ENCODE measurements at places on chromosomes 2 and 18.

GRCh38 chr2:196171946-196172345 lies 568 bp upstream of the STK17B start:
- no peak for DNase-seq

DNA sequence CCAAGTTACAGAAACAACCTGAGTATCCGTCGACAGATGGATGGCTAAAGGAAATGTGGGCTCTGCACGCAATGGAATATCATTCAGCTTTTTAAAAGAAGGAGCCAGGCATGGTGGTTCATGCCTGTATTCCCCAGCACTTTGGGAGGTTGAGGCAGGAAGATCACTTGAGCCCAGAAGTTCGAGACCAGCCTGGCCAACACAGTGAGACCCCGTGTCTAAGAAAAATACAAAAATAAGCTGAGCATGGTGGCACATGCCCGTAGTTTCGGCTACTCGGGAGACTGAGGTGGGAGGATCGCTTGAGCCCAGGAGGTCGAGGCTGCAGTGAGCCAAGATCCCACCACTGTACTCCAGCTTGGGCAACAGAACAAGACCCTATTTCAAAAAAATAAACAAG lies 34.3 kb downstream of the TCF7L1 start:
- DNase-seq = no peak

GRCh38 chr2:210496512-210496911 lies 20.0 kb upstream of the LANCL1 start:
- no peak for DNase-seq

DNA sequence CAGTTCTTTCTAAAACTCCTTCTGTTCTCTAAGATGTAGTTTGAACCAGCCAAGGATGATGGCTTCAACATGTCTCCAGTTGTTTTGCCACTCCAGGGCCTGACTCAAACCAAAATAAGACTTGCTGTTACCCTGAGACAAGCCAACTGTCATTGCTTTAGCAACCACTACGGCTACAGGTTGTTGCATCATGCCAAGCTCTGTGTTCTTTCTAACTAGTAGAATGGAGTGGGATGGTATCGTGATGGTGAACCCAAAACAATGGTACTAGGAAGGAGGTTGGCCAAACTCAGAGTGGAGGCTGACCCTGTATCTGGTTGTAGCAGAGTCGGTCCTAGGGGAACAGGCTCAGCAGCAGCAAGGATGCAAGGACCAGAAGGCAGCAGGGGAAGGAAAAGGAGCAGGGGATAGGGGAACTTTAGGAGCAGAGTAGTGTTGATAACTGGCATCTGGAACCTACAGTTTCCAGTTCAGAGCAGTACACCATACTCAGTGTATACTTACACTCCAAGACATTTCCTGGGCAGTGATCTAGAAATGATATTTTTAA lies 51.6 kb downstream of the PDK1 start:
- no peak for DNase-seq

DNA sequence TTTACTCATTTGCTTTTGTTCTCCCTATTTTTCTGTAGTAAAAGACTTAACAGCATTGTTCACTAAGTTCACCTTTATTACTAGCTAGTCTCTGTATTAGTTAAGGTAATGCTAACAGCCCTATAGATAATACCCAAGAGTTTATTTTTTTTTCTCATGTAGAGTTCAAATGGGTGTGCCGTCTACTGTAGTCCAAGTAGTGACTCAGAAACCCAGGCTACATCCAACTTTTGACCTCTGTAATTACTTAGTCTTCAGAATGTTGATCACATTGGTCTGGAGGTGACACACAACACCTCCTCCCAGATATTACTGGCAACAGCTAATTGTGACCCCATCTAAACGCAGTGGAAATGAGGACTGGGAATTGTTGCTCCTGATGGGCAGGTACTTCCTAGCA lies 7.7 kb downstream of the COQ10B start:
- DNase-seq = no peak

GRCh38 chr2:143759455-143759854 lies 630.2 kb downstream of the ARHGAP15 start:
- DNase-seq = no peak

DNA sequence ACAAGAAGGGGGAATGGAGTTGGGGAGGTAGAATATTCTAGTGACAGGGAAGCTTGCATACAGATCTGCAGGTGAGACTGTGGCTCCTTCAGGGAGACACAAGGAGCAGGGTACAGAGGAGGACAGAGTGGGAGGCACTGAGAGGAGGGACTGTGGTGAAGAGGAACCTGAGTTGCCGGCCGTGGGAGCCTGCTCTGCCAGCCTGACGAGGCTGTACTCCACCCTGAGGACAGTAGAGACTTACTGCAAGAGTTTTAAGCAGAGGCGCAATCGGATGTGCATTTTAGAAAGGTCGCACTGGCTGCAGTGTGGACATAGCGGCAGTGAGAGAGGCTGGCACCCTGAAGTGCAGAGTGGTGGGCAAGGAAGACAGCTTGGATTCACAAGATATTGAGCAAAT lies 185.8 kb downstream of the GFPT1 start:
- DNase-seq = no peak

DNA sequence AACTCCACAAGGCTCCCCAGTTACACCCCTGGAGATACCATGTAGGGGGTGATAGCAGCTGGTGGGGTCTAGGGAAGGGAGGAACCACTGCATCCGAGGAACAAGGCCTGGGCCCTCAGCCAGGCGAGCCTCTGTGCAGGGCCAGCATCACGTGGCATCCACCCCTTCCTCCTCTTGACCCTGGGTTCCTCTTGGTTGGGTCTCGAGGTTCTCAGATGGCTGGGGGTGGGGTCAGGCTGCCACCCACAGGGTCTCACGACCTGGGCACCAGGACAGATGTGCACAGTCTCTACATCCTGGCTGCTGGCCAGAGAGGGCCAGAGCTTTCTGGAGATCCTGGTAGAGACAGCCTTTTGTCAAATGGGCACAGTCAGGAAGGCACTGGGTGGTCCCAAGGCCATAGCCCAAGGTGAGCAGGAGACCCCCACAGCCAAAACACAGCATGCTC lies 10.4 kb downstream of the HS6ST1 start:
- DNase-seq = no peak

DNA sequence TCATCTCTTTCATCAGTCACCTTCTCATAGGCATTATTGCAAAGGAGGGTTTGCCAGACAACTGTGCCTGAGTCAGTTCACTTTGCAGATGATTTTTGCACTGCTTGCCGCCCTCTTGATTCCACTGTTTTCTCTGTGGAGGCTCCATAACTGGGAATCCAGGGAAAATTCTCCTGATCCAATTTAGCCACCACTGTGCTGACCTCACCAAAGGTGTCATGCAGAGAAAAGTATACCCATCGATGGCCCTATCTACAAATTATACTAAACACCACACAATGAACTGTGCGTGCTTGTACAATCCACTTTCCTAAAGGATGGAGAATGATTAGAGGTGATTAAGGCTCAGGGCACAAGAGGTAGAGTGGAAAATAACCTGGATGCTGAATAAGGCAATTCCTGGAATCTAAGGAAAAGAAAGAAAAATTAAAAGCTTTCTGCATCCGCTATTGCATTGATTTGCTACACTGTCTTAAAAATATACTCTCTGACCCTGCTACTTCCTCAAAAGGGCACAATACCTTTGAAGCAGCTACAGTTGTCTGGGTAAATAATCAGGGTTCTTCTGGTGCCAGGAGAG lies 409.4 kb downstream of the RIT2 start:
- no peak for DNase-seq

DNA sequence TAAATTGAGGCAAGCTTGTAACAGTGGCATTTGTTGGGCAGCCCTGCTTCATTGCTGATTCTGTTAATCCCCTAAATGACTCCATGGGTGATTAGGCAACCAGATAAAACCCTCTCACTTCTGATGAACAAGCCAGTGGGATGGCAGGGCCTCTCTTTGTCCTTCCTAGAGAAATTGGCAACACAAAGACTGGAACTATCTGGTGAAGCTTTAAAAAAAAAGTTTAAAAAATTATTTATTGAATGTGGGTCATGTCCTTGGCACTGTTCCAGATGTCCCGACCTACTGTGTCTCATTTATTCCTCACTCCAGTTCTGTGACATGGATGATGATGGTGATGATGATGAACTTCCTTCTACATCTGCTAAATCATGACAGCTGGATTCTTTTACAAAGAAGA lies 30.8 kb downstream of the NRP2 start:
- DNase-seq = no peak

DNA sequence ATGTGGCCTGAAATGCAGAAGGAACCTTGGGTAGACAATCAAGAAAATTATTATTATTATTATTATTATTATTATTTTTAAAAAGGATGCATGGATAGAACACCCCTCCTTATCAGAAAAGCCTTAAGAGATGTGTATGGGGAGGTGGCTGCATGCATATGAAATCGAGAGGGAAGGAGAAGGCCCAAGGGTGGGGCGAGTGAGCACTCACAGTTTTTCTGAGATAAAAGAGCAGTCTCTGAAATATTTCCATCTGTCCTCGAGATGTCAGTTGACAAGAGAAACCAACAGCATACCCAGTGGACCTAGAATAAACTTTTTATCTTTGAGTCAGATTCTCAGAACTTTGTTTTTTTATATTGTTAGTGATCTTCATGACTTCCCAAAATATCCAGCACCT lies 282.9 kb downstream of the GPD2 start:
- no peak for DNase-seq

DNA sequence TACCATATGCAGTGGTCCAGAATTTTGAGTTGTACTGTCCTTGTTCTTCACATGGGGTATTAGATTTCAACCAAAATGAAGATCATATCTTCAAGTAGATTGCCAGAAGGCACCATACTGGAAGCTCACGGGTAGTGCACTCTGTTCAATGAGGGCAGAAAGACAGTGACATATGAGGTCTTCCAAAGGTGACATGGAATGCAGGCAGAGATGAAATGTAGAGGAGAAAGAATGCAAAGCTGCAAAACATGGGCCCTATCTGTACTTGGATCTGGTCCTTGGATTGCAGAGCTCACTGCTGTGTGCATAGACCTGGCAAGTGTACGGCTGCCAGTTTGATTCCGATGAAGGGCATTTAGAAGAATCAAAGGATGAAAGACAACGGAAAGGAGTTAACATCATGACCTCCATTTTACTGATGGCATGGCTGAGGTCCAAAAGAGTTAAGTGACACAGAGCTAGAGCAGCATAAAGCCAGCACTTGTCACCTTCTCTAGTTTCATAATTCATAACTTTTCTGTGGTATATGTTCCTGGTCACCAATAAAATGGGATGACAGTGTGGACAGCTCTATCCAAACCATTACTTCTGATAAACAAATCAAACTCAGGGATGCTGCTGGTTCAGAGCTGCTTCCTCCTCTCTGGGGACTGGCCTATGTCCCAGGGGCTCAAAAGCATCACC lies 64.7 kb downstream of the BCL2 start:
- no peak for DNase-seq

GRCh38 chr2:104465981-104466380 lies 387.9 kb upstream of the POU3F3 start:
- no peak for DNase-seq

- no peak for DNase-seq
These were observed 970.2 kb upstream of the PIK3C3 start for GRCh38 chr18:40984856-40985255.

GRCh38 chr2:26533661-26534060 lies 55.7 kb upstream of the OTOF start:
- no peak for DNase-seq

GRCh38 chr18:50373561-50374219 lies 1.2 kb upstream of the SKA1 start:
- no peak for DNase-seq

DNA sequence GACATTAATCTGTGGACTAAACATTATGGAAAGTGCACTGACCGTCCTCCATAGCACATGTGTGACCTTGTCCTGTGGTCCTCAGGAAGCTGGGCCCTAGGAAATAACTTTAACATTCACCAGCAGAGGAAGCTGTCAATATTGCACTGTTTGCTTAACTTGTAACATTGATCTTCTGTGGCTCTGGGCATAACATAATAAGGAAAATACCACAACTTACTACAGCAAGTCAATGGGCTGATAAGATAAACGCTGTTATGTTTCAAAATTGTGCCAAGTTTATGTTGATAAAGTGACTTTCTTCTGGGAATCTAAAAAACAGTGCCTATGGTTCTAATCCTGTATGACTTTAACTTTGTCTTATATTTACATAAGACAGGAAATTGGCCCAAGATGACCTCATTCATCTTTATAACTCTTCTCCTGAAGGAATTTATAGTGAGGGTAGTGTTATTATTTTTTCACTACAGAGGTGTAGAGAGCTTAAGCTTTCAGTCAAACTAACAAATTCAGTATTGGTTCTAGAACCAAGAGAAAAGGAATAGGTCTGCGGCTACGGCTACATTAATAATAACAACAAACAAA lies 113.7 kb upstream of the MAP4K3 start:
- no peak for DNase-seq

GRCh38 chr2:207231106-207231865 lies 65.5 kb upstream of the KLF7 start:
- DNase-seq = no peak

DNA sequence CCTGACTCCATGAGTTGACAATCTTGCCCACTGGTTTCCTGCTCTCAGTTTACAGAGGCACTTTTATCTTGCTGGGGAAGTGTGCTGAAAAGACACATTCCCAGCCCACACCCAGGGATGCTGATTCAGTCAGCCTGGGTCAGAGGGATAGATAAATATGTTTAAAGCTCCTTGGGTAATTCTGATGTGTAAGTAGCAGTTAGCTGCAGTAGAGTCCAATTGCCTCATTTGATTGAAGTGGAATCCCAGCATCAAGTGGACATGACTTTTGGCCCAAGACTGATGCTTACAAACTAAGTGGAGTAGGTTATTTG lies 29.4 kb downstream of the PSD4 start:
- no peak for DNase-seq

- no peak for DNase-seq
These were observed 92.5 kb downstream of the HAUS1 start for GRCh38 chr18:46196627-46197243.

DNA sequence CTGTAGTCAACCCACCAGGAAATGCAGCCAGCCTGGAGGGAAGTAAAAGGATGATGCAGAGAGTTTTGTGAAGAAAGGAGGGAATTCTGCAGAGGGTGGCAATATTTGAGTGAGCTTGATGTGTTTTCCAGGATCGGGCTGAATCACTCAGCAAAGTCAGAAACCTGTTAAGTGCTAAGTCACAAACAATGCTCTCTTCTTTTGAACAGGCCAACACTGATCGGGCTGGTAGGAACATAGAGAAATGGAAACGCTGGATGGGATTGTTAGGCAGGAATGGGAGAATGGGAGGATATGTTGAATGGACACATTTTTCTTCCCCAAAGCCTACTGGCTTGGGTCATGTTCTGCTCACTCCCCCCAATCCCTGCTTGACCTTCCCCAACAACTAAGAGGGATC lies 36.6 kb downstream of the KCNS3 start:
- no peak for DNase-seq

- DNase-seq = no peak
These were observed 835.9 kb upstream of the CHAC2 start for GRCh38 chr2:52931660-52932059.

GRCh38 chr18:24470805-24471204 lies 10.4 kb downstream of the HRH4 start:
- DNase-seq = no peak

GRCh38 chr2:92073815-92074548 lies 2797.2 kb upstream of the TEKT4 start:
- DNase-seq = no peak

- DNase-seq = no peak
These were observed 868 bp downstream of the HSBP1L1 start for GRCh38 chr18:79965119-79965902.

GRCh38 chr2:227720680-227721079 lies 2.9 kb upstream of the SLC19A3 start:
- DNase-seq = no peak
